ENCODE measurements at places on chromosomes 7 and 10.

- DNase-seq, result no peak
Measured at GRCh38 chr10:5040010-5040673, 36.5 kb upstream of the AKR1C2 start.

- DNase-seq, result no peak
Measured at GRCh38 chr7:80415522-80415921, 96.3 kb downstream of the GNAT3 start.

DNA sequence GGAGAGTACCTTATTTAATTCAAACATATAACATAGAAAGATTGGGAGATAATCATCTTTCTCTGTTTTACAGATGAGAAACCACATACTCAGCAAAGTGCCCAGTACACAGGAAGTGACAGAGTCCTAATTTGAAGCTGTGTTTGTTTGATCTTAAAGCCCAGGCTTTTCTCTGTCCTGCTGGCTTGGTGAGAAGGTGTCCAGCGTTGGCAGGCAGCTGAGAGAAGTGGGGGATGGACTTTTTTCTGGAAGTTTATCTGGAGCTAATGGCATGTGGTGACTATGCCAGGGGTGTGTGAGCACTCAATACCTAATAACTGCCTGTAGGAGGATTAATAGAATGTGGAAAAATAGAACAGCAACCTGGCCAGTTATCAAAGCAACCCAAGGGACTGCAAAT lies 60.8 kb downstream of the NPSR1 start:
- DNase-seq, result no peak

GRCh38 chr7:143954544-143954943 lies at the start of gene OR2F1:
Gene OR2F1 (plus strand): TSS chr7:143954844. CDS start chr7:143959971, 5,127 bp downstream.
- DNase-seq, result no peak

DNA sequence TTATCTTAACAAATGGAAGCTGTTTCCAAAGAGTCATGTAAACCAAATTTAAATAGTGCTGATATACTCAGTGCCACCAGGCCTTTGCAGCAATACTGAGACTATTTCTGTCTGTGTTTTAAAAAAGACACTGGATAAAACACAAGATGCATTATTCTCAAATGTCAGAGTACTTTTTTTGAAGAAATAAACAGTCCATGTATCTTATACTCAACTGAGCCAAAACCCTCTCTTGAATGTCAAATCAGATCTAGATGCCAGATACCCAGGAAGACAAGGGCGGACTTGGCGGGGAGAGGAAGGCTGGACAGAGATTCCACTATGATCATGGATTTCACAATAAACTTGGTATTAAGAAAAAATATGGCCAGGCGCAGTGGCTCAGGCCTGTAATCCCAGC lies 127.6 kb downstream of the COBL start:
- DNase-seq, result no peak

Measured in stimulated activated CD8-positive, alpha-beta memory T cell treated with anti-CD3 and anti-CD28 coated beads, Interleukin-15, amount 100 ng/mL, for 4 hours (primary cell).